H9 (cell line): ENCODE measurements at places on chromosomes 1 and 21. TPM values are rescaled to one million over a fixed set of nuclear protein-coding genes. Genes with fewer than 3 reads are reported as not detected.

DNA sequence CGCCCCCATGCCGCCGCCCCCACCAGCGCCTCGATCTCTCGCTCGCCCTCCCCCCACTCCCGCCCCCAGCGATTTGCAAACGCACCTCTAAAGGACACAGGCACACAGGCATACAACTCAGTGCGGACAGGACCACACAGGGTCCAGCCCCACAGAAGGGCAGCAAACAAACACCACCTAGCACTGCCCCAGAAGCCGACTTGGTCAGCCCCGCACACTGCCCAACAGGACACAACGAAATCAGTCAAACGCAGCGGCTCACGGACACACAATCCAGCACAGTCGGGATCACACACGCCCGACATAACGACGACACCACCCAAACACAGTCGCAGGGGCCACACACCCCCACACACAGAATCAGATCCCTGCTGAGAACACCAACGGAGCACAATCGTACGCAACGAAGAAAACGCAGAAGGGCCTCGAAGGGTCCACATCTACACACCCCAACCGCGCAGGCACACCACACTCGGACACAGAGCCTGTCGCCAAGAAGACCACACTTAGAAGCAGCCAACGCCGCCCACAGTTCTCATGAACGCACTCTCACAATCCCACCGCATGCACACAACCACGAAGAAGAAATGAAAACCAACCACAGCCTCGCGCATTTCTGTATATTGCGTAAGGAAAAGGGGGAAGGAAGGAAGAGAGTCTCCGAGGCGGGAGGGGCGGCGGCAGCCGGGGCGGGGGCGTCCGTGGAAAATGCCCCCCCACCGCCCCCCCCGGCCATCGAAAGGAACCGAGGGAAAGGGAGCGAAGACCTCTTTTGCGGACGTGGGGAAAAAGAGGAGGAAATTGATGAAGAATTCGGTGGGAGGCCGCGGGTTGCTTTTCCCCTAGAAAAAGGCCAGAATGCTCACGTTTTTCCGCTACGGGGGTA, 481 bp downstream of the TAL1 start:
- peak; percentile 58 for DNase-seq

DNA sequence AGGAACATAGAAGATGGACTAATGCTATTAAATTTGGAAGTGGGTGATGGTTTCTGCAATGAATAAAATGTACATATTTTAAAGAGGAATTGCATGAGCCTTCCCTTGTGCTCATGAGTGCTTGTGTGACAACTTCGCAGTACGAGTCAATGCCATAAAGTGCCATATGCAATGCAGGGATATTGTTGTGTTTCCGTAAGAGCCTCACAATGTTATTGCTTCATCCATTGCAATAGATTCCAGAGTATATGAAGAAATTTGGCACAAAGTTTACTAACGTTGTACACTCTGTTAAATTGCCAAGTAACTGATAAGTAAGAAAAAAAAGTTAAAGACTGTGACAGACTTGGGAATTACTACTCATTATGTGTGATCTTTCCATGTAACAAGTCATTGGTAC, 22.3 kb downstream of the BTG3 start:
- no peak for DNase-seq

- DNase-seq: peak; percentile 78
Observed at GRCh38 chr21:31908106-31909031, 35.5 kb downstream of the HUNK start.

IKBKE gene
- total RNA-seq: 5.7 and 6.6 TPM in 2 replicates

DNA sequence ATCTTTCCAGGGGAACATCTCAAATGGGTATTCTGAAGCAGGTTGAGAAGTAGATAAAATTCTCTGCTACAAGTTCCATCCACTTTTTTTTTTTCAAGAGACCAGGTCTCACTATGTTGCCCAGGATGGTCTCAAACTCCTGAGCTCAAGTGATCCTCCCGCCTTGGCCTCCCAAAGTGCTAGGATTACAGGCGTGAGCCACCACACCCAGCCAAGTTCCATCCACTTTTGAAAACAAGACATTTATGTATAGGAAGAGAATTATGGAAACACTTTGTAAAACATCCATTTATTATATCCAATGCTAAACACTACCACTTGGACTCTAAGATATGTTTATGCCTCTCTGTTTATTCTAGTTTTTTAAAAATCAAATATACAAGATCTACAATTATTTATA, 13.4 kb downstream of the HNRNPU start:
- DNase-seq: no peak

TSNAX gene
- total RNA-seq: 39.8 and 39.9 TPM in 2 replicates

GRCh38 chr1:47249755-47250154, 17.7 kb upstream of the TAL1 start:
- no peak for DNase-seq

HOOK1 gene
- 31.0 and 42.0 TPM in 2 replicates for total RNA-seq

DNA sequence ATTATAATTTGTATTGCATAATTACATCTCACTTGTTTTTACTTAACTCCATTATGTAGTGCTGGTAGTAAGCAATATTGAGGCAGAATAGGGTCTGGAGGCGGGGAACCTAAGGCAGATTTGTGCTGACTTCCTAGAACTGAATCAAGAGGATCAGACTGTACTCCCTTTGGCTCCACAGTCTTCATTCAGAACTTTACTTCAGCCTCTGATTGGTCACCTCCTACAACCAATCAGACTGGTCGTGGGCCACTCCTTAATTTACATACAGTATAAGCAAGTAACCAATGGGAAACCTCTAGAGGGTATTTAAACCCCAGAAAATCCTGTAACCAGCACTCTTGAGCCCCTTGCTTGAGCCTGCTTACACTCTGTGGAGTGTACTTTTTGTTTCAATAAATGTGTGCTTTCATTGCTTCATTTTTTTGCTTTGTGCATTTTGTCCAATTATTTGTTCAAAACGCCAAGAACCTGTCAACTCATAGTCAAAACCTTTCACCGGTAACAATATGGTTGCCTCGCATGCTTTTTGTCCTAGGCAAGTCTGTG, 31.6 kb downstream of the ZBTB8OS start:
- no peak for DNase-seq

DNA sequence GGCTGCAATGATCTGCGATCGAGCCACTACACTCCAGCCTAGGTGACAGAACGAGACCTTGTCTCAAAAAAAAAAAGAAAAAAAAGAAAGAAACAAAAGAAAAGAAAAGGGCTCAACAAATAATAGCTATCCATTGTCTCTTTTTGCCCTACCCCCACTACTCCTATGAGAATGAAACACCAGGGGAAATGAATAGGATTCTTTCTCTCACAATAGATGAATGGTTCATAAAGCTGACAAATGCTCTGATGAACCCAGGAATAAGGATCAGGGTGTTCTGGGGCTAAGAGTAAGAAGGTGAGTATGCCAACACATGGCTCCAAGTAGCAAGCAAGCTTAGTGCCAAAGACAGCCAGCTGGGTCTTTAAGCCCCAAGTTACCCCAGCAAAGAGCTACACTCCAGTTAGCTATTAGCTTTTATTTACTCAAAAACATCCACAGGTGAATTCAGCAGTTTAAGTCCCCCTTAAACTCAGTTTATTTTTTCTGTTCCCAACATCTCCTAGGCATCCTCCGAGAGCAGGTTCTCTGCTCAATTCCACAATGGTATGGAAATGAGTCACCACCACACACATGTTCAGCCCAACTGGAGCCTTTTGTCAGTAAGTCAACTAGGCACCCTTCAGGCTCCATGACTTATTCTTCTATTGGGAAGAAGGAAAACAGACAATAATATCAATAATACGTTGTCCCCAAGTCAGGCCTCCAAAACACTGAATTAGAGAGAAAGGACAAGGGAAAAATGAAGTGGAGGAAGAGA, 4.2 kb downstream of the ADORA3 start:
- no peak for DNase-seq

GUCA2A gene
- total RNA-seq: not detected in 2 replicates

POU3F1 gene
- 5.8 and 7.0 TPM in 2 replicates for total RNA-seq

DNA sequence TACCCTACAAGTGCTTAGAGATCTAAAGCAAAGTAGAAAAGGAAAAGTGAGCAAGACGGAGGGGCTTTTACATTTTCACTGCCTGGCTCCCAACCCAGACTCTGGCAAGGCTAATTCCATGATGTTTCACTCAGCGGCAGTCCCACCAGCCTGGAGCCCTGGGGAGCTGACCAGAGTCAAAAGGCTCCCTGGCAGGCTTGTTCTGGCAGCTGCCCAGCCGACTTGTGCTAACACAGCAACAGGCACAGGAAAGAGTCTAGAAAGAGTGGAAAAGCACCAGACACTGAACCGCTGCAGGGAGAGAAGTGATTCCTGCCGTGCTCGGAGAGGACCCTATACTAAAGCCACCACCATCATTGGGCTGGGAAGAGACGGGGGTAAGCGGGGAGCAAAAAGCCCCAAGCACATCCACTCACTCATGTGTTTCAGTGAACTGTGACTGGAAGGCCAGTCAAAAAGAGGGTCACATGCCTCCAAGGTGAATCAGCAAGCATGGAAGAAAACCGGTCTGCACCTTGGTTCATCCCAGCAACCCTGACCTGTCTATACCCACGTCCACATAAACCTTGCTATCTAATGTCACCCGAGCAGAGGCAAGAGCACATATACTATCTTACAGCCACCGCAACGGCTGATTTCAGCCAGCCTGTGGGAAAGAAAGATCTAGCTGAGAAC, 8.0 kb downstream of the SMIM12 start:
- DNase-seq: no peak

TBX15 gene
- total RNA-seq: 0.07 TPM in 1 of 2 replicates, not detected in the other

LCE1C gene
- total RNA-seq: not detected in 2 replicates

DNA sequence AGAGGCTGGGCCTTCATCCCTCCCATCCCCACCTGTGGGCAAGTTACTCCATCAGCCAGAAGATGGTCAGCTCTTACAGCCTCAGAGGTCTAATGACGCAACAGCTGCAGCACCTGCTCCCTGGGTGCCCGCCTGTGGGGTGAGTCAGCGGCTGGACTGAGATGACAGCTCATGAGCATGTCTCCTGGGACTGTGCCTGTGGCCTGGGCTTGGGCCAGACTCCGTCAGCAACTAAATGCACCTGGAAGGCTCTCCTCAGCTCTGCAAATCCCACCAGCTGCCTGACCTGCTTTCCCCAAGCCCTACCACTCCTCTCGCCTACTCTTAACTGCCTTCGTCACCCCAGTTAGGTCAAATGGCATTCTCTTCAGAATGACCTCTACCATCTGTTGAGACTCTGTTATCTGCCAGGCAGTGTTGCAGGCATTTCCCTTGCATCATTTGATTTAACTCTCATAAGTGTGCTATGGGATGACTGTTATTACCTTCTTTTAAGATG, 47.7 kb downstream of the ETS2 start:
- DNase-seq: no peak

- DNase-seq: no peak
Observed at GRCh38 chr1:222413436-222413835, 134.5 kb downstream of the HHIPL2 start.

DNA sequence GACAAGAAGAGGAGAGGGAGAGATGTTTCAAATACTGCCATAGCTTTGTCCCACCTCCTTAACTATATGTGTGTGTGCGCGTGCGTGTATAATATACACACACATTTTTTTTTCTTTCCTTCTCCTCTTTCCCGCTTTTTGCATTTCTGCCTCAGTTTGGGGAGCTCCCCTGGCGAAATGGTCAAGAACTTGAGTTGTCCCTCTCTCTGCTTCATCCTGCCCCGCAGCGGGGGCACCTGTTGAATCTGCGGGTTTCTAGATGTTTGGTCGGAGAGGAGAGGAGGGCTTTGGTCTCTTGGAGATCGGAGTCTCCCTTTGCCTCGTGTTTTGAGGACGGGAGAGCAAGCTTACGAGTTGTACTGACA, 504 bp downstream of the SCCPDH start:
- no peak for DNase-seq

DNA sequence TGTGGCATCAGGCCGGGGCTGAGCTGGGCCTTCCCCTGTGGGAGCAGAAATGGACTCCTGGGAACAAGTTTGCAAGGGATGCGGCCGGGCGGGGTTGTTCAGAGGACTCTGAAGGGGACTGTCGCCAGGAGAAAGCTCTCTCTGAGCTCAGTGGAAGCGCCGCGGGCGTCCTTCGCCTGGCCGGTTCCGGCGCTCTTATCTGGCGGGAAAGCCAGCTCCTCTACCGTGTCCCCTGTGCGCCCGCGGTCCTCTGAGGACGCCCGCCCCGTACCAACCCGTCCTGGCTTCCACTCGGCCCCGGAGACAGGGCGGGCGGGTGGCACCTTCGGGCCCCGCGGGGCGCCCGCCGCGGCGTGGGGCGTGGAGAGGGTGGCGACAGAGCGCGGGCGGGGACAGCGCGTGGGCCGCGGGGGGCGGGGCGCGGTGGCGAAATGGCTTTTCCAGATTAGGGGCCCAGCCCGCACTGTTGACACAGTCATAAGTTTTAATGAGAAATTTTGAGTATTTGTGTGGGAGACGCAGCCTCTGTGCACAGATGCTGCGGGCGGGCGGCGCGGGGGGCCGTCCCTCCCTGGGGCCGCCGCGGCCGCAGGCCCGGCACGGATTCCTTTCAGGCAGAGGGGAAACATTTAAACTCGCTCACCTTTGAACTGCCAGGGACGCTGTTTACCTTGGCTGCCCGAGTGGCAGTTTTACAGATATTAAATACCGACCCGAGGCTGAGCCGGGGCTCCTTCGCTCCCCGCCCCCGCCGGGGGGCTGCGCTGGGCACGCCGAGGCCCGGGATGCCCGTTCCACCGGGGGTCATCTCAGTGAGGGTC, 70.2 kb downstream of the FOXD2 start:
- DNase-seq: peak; percentile 50

GRCh38 chr1:167173516-167174184, 47.0 kb upstream of the POU2F1 start:
- DNase-seq: no peak

GRCh38 chr1:220843481-220844011, 35.7 kb upstream of the HLX start:
- DNase-seq: no peak

TRIM58 gene
- total RNA-seq: 1.7 and 2.0 TPM in 2 replicates

OR6K3 gene
- not detected in 2 replicates for total RNA-seq

PALMD gene
- not detected in 2 replicates for total RNA-seq

DNA sequence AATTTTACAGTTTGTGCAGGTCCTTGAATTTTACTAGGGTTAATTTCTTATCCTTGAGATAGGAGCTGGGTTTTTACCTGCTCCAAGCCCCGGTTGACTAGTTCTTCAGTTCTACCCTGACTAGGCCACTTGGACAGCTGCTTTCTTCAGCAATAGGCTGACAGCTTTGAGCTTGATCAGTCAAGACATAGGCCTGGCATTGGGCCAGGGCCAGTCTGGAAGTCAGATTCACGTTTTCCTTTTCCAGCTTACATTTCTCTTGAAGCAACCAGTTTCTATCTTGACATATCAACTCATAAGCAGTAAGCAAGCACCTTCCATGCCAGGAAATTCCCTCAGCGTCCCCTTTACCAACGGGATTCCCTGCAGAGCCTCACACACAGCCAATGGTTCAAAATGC, 63.7 kb upstream of the AJAP1 start:
- DNase-seq: no peak

DNA sequence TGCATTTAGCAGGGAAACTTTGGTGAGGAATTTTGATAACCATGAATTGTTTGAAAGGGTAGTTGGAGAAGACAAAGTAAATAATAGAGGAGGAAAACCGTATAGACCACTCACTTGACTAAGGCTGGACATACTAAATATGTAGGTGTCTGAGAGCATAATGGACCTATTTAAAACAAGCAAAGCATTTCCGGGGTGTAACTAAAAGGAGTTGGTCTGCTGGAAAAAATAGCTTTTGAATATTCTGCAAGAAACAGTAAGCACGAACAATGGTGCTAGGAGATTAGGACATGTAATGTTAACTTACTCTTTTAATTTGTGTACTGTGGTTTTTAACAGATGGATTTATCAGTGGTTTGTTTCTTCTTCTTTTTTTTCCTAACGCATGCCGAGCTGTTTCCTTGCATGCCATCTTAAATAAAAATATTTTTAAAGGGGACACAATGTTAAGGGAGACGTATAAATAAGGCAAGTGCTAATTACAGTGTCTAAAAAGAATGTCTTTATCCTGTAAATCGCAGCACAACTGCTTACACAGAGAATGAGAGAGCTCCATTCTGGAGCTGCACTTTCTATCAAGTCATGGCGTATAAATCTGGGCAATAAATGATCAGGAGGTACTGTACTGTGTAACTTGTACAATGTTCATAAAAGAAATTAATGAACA, 492.1 kb downstream of the LMO4 start:
- DNase-seq: no peak
